ENCODE measurements at places on chromosomes 1 and 21.

- DNase-seq = no peak
Measured at GRCh38 chr1:162944974-162945674, 84.1 kb upstream of the CCDC190 start.

DNA sequence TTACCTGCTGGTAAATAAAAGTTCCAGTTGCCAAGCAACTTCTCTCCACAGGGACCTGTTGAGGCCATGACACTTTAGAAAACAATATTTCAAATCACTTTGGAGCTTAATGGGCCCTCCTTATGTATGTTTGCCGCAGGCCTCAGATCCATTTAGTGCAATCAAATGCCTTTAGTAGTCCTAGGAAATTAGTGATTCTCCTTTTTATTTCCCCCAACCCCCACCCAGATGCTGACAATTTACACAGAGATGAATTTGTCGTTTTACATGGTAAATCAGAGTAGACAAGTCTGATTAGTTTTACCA, 83.6 kb downstream of the CLIC4 start:
- no peak for DNase-seq

DNA sequence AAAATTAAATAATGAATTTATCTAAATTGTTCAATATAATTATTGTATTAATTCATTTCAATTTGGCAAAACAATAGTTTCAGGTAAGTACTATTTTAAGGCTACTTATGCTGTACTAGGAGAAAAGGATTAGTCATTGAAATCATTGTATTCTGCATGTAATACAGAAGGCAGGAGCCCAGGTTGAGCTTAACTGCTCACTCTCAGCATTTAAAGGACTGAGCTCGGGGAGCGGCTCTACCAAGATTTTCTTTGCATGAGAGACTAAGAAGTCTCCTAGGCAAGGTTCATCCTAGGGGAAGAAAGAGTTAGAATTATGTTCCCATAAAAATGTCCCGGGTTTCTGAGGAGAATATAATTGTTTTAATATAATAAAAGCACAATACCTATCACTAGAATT, 112.5 kb downstream of the CYYR1 start:
- DNase-seq = no peak

GRCh38 chr21:25509862-25510261, 97.4 kb downstream of the MRPL39 start:
- no peak for DNase-seq

- no peak for DNase-seq
Measured at GRCh38 chr1:92563457-92564216, 76.9 kb upstream of the GFI1 start.

DNA sequence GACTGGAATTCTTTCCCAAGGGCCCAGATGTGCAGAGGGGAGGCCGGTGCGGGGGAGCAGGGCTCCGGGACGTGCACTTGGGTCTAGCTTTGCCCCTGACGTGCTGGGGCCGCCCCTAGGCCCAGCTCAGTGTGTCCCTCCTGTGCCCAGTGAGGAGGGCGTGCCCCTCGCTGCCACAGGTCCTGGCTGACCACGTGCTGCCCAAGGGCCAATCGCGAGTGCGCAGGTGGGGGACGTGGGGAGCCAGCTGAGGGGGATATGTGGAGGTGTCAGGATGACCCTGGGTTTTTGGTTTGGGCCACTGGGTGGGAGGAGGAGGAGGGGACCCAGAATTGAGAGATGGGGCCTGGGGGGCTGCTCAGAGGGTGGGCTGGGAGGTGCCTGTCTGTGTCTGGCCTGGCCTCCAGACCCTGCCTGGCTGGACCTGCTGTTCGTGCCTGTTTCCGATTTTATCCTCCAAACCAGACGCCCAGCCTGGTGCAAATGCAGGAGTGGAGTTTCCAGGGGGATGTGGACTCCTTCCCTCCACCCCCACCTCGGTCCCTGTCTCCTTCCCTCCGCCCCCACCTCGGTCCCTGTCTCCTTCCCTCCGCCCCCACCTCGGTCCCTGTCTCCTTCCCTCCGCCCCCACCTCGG, 6.1 kb upstream of the RNF223 start:
- peak; percentile 72 for DNase-seq

DNA sequence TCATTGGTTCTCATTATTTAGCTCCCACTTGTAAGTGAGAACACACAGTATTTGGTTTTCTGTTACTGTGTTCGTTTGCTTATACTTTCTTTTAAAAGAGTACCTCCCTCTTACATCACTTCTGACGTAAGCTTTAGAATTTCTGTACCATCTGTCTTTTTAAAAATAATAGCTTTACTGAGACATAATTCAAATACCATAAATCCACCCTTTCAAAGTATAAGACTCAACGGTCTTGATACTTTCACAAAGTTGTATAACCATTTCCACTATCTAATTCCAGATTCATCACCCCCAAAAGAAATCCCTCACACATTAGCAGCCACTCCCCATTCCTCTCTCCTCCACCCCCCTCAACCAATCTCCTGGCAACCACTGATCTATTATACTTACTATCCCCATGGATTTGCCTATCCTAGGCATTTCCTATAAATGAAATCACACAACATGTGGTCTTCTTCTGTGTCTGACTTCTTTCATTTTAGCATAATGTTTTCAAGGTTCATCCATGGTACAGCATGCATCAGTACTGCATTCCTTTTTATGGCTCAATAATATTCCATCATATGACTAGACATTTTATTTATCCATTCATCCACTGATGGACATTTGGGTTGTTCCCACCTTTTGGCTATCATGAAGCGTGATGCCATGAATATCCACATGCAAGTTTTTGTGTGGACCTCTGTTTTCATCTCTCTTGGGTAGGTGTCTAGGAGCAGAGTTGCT, 104.7 kb downstream of the HLCS start:
- DNase-seq = no peak

GRCh38 chr1:9025449-9025848, 774 bp downstream of the SLC2A7 start:
- DNase-seq = peak; percentile 46

GRCh38 chr1:96488777-96489176, 232.8 kb upstream of the PTBP2 start:
- DNase-seq = no peak

- DNase-seq = peak; percentile 78
Measured at GRCh38 chr1:244952940-244953339, 88.6 kb upstream of the HNRNPU start.

DNA sequence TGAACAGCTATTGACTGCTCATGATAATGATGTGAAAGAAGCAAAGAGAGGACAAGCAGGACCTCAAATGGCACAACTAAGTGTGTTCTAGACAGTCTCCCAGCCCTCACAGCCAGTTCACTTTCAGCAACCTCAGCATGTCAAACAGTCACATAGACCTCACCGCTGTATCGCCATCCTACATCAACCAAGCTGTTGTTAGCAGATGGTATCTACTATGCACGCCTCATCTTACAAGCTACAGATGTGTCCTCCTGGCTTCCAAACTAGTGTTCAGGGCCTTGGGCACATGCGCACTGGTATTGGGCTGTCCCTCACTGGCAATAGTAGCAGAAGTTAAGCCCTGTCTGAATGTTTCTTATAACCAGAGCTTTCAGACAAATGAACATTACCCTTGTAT, 28.4 kb downstream of the EVI5 start:
- DNase-seq = no peak

DNA sequence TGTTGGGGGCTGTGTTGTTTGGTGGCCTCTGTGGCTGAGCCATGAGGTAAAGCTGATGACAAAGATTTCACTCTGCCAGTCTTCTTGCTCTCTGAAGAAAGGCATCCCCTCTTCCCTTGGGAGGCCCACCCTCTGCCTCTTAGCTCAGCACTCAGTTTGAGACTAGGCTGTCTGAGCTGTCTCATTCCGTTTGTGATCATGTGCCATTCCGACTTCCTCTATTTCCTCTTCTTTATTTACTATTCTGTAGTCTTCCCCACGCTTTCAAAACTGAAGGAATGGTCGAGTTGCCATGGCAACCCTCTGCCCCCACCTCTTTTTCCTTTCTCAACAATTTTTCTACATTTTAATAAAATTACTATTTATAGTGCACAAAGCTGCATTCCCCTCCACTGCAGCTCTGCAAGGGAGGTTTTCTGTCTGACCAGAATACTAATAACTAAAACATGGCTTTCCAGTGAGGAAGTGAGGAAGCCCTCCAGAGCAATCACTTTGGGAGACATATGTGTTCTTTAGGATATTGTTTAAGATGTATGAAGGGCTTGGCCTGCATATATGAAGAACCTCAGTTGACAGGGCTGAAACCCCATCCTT, 30.8 kb downstream of the KCNA3 start:
- DNase-seq = no peak

- DNase-seq = no peak
Measured at GRCh38 chr1:101282314-101283038, 45.7 kb downstream of the S1PR1 start.

GRCh38 chr21:15023776-15024175, 41.0 kb downstream of the NRIP1 start:
- no peak for DNase-seq

DNA sequence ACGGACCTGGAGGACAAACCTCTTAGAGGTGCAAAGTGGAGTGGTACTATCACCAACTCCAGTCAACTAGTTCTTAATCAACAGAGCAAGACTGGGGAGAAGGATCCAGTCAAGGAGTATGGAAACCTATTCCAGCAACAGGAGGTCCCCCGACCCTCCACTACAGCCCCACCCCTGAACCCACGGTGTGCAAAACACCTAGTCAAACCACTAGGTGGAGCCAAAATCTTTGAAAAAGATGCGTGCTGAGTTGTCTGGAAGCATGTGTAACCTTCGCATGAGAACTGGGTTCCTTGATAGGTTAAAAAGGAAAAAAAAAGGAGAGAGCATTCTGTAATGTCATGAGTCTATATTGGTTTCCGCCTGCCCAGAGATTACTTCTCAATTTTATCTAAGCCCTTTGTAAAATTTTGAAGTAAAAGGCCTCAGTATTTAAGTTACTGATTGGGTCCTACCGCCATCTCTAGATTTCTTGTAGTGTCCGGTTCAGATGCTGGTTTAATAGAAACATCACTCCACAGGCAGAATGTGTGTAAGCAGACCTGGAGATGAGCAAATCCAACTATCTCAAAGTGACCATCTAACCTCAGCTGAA, 81.9 kb upstream of the HAO2 start:
- peak; percentile 67 for DNase-seq

DNA sequence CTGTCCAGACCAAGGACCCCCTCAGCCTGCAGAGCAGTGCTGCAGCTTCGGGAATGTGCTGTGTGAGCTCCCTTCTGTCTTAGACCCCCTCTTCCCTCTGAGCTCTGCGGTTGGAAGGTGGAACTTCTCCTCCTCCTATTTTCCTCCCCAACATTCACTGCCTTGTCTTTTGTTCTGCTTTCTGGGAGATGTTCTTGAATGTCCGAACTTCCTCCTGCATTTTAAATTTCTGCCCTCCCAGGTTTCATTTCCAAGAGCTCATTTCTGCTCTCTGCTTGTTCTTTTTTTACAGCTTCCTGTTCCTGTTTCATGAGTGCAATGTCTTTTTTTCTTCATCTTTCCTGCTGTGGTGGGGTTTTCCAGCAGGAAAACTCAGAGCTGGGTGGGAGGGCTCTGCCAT, 29.3 kb downstream of the RRP1 start:
- DNase-seq = no peak

- DNase-seq = peak; percentile 38
Measured at GRCh38 chr1:88773540-88774150, 89.6 kb downstream of the PKN2 start.

GRCh38 chr1:195766709-195767108, 841.5 kb downstream of the KCNT2 start:
- DNase-seq = no peak

DNA sequence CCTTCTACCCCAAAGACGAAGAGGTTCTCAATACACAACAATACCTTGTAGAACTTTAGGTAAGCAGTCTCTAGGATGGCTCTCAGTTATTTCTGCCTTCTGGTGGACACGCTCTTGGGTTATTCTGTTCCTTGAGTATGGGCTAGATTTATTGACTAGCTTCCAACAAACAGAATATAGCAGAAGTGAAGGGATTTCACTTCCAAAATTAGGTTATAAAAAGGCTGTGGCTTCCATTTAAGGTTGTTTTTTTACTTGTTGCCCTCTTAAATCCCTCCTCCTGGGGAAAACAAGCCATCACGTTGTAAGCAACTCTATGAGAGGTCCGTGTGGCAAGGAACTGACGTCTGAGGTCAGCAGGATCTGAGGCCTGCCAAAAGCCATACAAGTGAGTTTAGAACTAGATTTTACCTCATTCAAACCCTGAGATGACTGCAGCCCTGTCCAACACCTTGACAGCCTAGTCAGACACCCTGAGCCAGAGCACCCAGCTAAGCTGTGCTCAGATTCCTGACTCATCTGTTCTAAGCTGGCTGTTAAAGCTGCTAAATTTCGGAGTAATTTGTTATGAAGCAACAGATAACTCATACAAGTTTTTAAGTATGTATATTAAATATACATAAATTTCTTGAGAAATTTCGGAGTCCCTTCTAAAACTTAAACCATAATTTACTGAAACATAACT, 12.7 kb downstream of the SSX2IP start:
- DNase-seq = no peak

DNA sequence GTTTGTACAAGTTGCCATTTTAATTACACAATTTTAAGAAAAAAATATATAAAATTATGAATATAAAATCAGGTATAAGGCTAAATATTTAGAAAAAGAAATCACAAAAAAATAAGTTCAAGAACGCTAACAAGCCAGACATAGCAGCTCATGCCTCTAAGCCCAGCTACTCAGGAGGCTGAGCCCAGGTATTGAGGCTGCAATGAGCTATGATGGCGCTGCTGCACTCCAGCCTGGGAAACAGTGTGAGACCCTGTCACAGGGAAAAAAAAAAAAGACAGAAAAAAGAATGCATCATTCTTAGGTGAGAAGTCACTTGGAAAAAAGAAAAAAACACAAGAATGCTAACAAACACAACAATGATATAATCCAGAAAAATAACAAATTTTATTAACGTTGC, 112.3 kb upstream of the PRDX6 start:
- no peak for DNase-seq

DNA sequence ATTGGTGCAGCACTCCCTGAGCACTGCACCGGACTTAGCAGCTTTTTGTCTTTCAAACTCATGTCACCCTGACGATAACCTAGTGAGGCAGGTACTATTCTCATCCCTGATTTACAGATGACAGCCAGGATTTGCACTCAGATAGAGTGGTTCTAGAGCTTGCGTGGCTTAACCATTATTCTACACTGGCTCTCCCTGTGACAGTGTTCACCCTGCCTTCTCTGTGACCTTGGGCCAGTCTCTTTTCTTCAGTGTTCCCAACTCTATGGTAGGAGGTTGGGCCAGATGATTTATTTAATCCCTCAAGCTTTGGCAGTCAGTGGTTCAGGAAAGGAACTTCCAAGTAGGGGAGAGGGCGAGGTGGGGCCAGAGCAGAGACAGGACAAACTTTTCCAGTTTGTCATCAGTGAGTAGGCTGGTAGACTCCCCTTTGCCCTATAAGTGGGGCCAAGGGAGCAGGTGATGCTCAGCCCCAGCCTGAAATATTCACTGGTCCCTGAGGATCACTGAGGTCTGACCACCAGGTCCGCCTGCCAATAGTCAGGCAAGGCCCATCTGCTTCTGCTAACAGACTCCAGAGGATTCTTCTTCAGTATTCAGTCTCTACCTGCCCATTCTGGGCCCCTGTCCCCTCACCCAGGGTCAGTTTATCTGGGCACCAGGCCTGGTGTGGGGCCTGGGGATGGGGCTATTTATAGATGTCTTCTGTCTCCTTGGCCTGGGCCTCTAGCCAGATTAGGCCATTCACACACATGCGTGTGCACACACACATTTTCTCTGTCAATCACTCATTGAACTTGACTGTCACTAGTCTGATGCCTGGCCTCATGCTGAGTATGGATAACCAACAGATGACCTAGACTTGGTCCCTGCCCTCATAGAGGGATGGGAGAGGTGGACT, 8.8 kb upstream of the FABP3 start:
- no peak for DNase-seq

GRCh38 chr1:200530623-200531261, 89.8 kb downstream of the KIF14 start:
- DNase-seq = no peak

GRCh38 chr1:58783090-58783992, 506 bp downstream of the JUN start:
- peak; percentile 36 for DNase-seq
